ENCODE measurements at places on chromosomes 7 and 10.

GRCh38 chr10:6598679-6599078, 18.6 kb upstream of the PRKCQ start:
- DNase-seq: no peak

DNA sequence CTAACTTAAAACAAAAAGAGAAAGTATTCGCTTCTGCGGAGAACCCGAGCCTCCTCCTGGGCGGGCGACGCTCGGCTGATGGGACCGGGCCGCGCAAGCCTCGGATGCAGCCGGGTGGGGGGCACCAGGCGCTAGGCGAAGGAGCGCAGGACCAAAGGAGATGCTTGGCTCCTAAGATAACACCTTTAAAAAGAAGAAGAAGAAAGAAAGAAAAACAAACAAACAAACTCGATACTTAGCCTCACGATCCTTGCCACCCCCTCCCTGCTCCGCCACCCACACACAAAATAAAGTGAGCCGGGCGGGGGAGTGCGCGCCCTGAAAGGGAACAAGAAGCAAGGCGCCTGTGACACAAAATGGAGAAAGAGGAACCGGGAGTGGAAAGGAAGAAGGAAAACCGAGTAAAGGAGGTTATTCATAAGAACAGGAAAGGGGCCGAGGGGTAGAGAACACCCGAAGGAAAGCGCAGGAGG, 34.0 kb upstream of the EBLN1 start:
- peak; percentile 44 for DNase-seq

GRCh38 chr10:95864906-95865813, 42.6 kb upstream of the CC2D2B start:
- DNase-seq: no peak

DNA sequence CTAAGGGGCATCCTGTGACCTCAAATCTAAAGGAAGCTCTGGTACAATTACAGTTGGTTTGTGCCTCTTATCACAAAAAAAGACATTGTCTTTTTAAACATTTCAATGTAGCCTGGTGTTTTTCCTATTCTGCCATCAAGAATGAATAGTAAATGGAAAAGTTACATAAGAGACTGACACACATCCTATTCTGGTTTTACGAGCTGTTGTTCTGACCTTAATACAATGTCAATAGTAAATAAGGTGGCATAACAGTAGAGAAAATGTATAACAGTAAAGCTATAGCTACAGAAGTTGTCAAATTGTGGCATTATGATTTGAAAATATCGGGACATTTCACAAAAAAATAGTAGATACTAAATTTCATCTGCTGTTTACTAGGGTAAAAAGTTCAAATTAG, 88.4 kb downstream of the NT5C2 start:
- no peak for DNase-seq

GRCh38 chr10:133388236-133388972, 5.6 kb upstream of the MTG1 start:
- DNase-seq: no peak

DNA sequence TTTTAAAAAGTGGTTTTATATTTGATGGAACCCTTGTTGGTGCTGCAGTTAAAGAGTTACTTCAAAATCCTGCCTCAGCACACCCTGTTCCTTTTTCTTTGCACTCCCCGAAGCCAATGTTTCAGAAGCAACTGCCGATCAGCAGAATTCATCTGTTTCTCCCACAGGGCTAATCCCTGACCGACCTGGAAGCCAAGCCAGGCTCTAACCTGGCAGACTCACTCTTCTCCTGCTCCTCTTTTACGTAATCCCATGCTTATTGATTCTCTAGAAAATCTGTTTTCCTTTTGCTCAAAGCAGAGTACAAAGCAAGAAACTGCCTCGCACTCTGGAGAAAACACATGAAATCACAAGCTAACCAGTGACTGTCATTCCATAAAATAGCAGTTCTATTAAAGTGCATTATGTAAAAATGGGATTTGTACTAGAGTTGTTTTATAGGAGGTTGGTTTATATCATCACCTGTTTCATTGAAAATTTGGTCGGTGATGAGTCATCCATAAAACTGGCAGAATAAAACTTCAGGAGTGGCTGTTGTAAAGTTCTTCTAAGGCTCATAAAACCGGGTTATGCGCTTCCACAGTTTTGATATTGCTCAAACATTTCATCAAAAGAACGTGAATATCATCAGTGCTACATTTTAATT, 99.9 kb downstream of the CNTNAP2 start:
- no peak for DNase-seq

GRCh38 chr7:158291998-158292397, 295.6 kb downstream of the PTPRN2 start:
- no peak for DNase-seq

GRCh38 chr7:156554488-156554887, 86.1 kb upstream of the RNF32 start:
- DNase-seq: no peak

GRCh38 chr7:135650831-135651573, 11.3 kb upstream of the STMP1 start:
- no peak for DNase-seq

- DNase-seq: no peak
These were observed 182.5 kb upstream of the COL1A2 start for GRCh38 chr7:94212160-94212559.

- no peak for DNase-seq
These were observed 21.8 kb downstream of the ASZ1 start for GRCh38 chr7:117405519-117405918.

- no peak for DNase-seq
These were observed 11.3 kb downstream of the NOD1 start for GRCh38 chr7:30467271-30467670.

- DNase-seq: no peak
These were observed 24.5 kb upstream of the KLF14 start for GRCh38 chr7:130758429-130759056.

- no peak for DNase-seq
These were observed 192.4 kb downstream of the ADARB2 start for GRCh38 chr10:1544929-1545328.

DNA sequence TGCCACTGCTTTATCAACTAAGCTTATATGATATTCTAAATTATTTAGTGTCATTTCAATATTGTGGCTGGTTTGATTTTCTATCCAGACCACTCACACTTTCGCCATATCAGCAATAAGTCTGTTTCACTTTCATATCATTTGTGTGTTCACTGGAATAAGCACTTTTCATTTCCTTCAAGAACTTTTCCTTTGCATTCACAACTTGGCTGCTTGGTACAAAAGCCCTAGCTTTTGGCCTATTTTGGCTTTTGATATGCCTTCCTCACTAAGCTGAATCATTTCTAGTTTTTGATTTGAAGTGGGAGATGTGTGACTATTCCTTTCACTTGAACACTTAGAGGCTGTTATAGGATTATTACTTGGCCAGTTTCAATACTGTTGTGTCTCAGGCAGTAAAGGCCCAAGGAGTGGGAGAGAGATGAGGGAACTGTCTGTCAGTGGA, 120.9 kb upstream of the NAMPT start:
- DNase-seq: no peak

GRCh38 chr10:61883371-61884025, 18.0 kb upstream of the ARID5B start:
- no peak for DNase-seq

GRCh38 chr7:113367041-113367586, 248.8 kb upstream of the SMIM30 start:
- DNase-seq: no peak

DNA sequence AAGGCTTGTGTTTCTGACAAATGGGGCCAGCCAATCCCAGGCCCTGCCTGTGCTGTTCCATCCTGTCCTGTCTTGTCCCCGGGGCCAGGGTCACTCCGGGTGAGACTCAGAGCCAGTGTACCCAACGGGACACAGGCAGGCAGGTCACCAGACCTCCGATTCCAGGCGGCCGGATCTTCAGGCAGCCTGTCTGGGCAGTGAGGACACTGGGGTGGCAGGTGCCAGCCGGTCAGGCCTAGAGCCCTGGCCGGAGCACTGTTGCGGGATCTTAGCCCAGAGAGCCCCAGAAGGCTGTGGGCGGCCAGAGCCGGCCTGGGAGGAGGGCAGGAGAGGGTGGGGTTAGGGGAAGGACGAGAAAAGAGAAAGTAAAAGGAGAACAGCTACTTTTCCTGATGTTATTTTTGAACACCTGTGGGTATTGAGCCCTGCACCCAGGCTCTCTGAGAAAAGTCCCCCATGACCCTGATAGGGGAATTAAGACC, 134.3 kb upstream of the TNRC18 start:
- no peak for DNase-seq

- DNase-seq: no peak
These were observed 21.2 kb downstream of the YAE1 start for GRCh38 chr7:39587393-39587792.

DNA sequence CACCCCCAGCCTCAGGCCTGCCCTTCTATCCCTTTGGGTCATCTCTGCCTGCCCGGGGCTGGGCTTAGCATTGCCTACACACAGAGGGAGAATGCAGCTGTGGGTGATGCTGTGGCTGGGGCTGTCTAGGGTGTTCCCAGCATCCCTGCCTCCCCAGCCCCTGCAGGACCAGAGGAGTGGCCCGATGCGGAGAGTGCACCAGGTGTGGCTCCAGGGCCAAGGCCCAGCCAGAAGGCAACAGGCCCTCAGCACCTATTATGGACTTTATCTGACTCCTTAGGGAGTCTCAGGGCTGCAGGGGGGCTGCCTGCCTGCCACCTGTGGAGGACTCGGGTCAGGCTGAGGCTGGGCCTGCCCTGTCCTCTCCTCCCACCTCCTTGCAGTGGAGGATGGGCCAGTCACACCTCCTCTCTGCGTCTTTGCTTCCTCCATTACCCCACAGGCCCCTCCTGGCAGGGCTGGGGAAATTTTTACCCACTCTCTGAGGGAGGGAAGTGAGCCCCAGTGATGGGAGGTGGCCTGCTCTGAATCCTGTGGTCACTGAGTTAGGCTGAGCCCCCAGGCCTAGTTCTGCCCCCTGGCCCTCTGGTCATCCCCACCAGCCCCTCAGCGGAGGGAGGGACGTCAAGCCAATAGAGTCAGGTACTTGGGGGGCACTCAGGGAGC, 92.9 kb upstream of the PCBD1 start:
- no peak for DNase-seq

DNA sequence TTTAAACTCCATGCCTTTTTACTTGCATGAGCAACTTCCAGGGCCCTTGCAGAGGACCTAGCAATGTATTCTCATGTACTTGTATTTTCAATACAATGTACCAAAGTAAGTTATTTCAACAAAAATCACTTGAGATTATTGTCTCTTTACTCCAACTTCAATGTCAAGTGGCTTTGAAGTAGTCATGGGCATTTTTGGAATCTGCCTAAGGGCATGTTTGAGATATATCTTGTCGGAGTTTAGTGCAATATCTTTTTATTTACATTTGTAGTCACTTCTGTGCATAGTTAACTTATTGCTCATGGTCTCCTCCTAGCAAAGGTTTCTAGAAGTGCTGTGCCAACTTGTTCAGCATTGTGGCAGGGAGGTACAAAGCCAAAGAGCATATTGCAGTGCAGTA, 508.7 kb upstream of the SEMA3D start:
- DNase-seq: no peak

- DNase-seq: no peak
These were observed 19.0 kb downstream of the ADCY1 start for GRCh38 chr7:45593121-45593541.

DNA sequence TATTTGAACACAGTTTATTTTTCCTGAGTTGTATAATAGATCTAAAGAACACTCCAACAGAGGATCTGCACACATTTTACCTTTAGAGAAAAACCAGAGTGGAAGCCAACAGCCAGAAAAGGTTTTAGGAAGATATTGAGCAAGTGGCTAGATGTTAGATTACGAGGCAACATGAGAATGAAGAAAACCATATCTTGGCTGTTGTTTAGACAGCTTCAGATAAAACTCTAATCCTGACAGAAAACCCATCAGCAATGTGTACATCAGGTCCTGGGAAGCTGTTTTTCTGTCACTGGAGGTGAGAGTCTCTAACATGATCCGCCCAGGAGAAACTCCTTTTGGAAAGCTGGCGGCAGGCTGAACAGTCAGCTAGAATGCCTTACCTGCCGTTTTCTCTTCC, 159.5 kb downstream of the SPAG6 start:
- DNase-seq: no peak

DNA sequence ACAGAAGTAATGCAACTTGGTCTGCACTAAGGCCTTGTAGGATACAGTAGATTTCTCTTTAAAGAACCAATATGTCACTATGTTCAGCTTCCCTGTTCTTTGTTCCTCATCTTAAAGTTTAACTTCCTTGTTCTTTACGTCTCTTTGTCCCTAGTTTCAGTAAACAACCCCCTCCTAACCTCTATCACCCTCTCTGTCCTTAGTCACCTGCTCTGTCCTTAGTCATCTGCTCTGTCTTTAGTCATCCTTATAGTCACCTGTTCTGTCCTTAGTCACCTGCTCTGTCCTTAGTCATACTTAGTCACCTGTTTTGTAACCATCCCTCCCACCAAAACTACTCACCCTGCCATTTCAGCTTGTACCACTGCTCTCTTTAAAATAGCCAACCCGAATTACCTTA, 144.6 kb upstream of the TMEM106B start:
- no peak for DNase-seq

GRCh38 chr10:85961073-85961472, 405.5 kb downstream of the GRID1 start:
- no peak for DNase-seq

DNA sequence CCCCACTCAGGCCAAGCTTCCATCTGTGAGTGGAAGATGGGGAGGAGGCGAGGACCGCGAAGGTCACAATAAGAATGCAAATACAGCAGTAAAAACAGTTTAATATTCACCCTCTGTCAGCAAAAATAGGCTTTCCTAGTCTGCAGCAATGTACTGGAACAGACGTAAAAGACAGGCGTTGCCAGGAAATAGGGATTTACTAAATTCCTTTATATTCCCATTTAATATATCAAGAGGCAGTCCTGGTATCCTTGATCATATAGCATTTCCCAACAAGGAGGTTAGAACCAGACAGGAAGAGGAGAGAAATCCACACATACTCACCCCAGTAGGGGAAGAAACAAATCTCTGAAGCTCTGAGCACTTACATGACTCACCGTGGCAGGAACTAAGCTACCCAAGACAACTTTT, 1054.9 kb upstream of the C7orf33 start:
- DNase-seq: no peak

GRCh38 chr7:135950972-135951371, 26.2 kb downstream of the MTPN start:
- DNase-seq: no peak

DNA sequence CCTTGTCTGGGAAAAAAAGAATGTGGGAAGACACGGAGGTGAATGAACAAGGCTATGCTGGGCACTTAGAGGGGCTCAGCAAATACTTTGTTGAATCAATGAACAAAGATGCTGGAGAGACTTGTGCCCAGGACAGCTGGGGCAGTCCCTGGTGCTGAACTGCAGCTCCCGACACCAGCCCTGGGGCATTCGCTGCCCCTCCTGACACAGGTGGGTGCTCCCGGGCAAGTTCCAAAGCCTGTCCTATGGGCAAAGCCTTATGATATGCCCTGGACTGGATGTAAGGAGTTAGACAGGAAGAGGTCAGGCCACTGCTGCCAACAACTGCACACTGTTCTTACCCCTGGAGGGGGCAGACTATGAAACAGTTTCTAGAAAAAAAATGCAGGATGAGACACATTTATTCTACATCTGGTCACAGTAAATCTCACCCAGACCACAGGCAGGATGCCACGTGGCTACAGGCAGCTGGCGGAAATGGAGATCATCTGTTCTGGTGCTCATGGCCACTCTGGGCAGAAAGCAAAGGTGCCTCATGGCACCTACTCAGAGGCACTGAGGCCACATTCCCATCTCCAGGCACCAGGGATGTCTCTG, 21.9 kb upstream of the FRAT2 start:
- DNase-seq: no peak

GRCh38 chr7:77434570-77435275, 18.6 kb upstream of the GSAP start:
- DNase-seq: no peak

GRCh38 chr7:55546814-55547213, 25.5 kb downstream of the VOPP1 start:
- DNase-seq: no peak

GRCh38 chr7:78716876-78717275, 736.6 kb downstream of the MAGI2 start:
- DNase-seq: no peak

All from activated CD4-positive, CD25-positive, alpha-beta regulatory T cell (primary cell).